ENCODE measurements at places on chromosomes 5 and 9. TPM values are rescaled to one million over a fixed set of nuclear protein-coding genes. Genes with fewer than 3 reads are reported as not detected.

The ARHGEF39 gene
- total RNA-seq, result 2.9 TPM

DNA sequence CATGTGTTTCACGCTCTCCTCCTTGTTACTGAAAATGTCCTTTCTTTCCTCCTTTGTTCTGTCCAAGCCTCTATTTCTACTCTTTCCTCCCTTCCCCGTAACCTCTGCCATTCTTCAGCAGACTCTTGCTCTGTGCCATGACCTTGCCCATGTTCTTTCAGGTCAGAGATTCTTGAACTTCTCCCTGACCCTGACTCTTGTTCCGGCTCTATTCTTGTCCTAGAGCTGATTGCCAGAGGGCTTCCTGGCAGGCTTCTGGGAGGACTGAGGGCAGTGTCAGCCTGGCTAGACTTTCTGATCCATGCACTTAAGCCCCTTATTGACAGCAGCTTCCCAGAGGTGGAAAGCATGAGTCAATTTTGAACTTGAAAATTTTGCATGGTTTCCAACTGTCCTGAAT is 174.2 kb downstream of the TMEM161B start:
- no peak for DNase-seq

GRCh38 chr5:114325541-114325940 is 36.3 kb upstream of the KCNN2 start:
- DNase-seq, result peak; percentile 59

DNA sequence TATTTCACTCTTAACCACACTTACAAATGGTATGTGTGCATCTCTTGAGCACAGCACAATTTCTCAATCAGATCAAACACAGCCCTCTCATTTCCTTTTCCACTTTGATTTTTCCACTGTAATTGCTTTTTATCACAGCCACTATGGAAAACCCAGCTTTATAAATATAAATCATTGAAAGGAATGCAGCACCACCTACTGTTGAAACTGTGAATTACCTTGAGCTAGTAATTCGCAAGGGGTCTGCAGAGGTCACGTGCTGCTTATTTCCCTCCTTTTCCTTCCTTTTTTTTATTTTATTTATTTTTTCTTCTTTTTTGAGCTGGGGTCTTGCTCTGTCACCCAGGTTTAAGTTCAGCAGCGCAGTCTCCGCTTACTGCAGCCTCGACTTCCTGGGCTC is 76.9 kb downstream of the CDH6 start:
- DNase-seq, result no peak

DNA sequence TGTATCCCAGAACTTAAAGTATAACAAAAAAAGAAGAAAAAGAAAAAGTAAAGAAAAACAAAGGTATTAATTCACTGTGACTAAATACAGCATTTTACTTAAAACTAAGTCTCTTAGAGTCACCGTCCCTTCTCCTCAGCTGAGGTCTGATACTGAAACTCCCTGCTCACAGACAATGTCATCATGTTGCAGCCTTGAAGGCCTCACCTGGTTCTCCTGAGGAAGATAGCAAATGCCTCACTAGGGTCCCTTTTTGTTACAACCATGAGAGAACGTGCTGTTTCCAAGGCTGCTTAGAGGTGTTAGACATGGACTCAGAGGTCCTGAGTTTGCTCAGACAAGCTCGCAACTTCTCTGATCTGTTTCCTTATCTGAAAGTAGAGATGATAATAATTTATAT is 357.2 kb downstream of the MTRR start:
- no peak for DNase-seq

GRCh38 chr5:82597437-82597836 is 319.3 kb upstream of the RPS23 start:
- peak; percentile 23 for DNase-seq

- DNase-seq, result no peak
These were observed 8.5 kb downstream of the DIPK1B start for GRCh38 chr9:136720898-136721338.

DNA sequence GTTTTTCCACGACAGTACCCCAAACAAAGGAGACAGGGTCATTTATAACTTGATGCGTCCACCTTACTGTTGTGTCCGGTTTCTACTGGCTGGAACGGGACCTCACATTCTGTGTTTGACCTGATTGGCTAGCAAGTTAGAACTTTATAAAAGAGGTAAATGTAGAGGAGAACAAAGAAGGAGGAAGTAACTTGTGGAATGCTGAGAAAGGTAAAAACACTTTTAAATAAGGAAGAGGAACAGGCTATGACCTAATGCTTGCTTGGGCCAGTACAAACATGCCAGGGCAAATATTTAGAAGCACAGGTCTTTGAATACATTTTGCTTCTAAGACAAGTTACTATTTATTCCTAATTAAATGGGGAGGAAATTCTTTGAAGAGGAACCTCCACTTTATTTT is 251.6 kb downstream of the KIAA0825 start:
- DNase-seq, result no peak

DNA sequence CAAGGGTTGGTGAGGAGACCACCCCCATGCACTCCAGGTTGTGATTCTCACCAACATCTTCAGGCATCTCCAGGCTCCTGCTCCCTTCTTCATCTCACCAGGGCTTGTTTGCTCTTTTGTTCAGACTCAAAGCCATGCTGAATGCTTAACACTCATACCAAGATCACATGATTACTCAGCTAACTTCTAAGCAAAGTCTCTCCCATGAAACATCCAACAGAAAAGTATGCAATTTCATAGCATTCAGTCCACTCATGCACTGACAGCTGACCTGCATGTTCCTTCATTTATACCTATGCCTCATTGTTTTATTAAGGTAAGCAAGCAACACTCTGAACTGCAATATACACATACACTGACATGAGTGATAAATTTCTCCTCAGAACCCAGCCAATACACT is 69.0 kb downstream of the SHC3 start:
- DNase-seq, result no peak

- DNase-seq, result peak; percentile 95
These were observed at the start of gene TNC for GRCh38 chr9:115117999-115118878. TSS of gene TNC (minus strand) at chr9:115118157. CDS start at chr9:115091018, 27,139 bp downstream.

GRCh38 chr9:28320616-28321015 is 747.3 kb upstream of the C9orf72 start:
- DNase-seq, result no peak

DNA sequence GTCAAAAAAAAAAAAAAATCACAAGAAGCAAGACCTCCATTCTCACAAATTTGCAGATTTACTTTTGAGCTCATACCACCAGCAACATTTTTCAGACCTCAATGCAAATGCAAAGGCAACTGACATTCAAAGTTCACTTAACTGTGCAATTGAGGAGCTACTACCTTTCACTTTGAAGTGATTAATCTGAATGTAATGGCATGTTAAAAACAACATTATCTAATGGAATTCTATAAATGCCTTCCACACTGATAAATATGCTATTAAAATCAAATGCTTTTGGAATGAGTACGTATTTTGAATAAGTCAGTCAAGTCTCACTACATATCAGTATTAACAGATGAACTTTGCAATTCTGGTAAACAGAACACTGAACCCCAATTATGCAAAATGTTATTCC is 32.3 kb downstream of the UBQLN1 start:
- DNase-seq, result no peak

DNA sequence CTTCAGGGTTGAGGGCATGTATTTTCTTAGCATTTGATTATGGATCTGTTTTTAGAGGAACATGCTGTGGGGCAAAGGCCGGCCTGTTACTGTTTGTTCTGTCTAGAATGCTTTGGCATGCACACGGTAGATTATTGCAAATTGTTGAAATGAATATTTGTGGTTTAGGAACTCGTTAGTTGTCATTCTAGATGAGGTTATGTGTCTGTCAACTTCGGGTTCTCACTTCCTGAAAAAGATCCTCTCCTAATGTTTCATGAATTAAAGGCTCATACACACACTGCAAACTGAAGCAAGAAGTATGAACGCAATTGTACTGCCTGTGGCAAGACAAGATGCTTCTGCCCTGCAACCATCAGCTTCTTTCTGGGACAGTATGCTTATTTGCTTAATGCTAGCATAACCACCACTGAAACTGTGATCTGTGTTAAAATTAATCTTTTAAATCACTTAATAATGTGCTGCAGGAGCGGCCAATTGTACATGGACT is 99.6 kb downstream of the BASP1 start:
- DNase-seq, result peak; percentile 16

GRCh38 chr5:33346534-33346933 is 94.2 kb upstream of the TARS1 start:
- no peak for DNase-seq

- DNase-seq, result peak; percentile 27
These were observed 391 bp upstream of the NRG2 start for GRCh38 chr5:140043508-140043872.

The CNTLN gene
- total RNA-seq, result 5.6 TPM

- no peak for DNase-seq
These were observed 23.0 kb downstream of the SPARC start for GRCh38 chr5:151663617-151664293.

Measured in Daoy (cell line).